ENCODE measurements at places on chromosomes 1 and 21.

DNA sequence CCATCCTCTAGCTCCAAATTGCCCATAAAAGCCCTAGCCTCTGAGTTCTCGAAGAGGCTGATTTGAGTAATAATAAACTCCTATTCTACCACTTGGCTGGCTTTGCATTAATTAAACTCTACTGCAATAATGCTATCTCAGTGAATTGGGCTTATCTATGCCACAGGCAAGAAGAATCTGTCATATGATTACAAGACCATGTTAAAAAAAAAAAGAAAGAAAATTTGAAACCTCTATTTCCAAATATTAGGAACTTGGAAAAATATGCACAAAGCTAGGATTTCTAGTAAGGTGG lies 27.6 kb upstream of the SGIP1 start:
- peak; percentile 12 for DNase-seq

DNA sequence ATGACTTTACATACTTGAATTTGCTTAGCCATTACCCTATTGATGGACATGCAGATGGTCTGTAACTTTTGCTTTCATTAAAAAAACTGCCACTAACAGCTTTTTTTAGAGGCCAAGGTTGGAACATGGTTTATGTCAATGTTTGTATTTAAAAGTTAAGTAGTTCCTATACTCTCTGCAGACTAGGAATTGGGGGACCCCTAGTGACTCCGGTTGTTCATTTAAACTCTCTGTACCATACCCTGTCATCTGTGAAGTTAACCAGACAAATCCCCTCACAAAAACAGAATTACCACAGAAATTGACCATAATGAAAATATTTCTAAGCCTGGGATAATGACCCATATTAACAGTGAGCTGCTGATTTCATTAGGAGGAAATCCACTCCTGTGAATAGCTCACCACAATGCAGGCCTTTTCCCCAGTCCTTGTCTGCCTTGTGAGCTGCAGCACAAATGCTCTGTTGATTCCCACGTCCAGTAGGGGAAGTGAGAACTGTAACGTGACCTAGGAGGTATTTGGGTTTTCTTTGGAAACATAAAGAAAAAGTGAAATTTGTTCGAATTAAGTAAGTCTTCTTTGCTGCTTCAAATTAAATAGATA lies 30.2 kb upstream of the CD101 start:
- no peak for DNase-seq

DNA sequence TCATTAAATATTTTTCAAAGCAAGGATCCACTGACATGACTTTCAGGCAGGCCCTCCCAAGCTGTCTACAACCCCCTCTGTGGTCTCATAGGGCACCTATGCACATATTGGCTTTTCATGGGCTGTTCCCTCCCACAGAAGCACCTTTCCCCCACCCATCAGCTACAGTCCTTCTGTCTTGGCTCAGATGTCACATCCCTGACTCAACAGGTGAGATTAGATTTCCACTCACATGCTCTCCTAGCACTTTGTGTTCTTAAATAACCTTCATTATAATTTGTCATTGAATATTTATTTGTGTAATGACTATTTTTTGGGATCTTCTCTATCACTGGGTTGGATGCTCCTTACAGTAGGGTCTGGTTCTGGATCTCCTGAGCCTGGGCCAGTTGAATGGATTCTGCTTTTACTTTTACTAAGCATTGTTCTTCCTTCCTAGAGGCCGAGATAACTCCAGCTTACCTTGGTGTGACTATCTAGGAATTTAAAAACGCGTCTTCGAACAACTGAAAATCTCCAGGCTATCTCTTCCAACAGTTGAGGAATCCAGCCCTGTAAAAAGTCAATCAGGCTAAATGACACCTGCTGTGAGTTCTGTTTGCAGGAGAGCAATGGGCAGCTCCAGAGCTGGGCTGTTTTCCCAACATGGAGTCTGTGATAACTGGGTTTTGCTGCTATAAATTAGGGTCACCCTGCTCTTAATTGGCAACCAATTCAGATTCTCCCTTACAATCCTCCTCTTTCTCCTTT lies 16.2 kb downstream of the ROR1 start:
- no peak for DNase-seq

- DNase-seq = no peak
Observed at GRCh38 chr1:7373876-7374562, 397.1 kb upstream of the VAMP3 start.

- no peak for DNase-seq
Observed at GRCh38 chr21:29436650-29437049, 137.9 kb downstream of the BACH1 start.

DNA sequence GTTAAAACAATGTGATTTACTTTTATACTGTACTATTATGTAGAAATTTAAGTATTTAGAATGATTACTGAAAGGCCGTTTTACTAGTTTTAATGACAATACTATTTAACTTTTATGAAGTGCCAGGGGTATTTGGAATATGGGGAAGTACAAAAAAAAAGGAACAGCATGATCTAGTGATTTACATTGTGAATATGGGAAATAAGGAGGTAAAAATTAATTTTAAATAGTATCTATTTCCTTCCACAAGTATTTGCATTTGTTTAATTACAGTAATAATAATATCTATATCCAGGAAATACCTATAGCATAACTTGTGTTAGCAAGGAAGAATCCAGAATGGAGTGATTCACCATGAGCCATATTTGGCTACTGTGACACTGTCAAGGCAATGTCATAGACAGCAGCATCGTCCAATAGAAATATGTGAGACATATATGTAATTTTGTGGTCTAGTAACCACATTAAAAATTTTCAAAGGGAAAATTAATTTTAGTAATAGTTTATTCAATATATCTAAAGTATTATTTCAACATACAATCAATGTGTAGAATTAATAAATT lies 22.0 kb downstream of the CNST start:
- DNase-seq = no peak

- DNase-seq = no peak
Observed at GRCh38 chr21:44612029-44612486, at the start of gene KRTAP10-8. Gene KRTAP10-8, plus strand, starts transcription at chr21:44612079. Its CDS starts 22 bp downstream, at chr21:44612101.

DNA sequence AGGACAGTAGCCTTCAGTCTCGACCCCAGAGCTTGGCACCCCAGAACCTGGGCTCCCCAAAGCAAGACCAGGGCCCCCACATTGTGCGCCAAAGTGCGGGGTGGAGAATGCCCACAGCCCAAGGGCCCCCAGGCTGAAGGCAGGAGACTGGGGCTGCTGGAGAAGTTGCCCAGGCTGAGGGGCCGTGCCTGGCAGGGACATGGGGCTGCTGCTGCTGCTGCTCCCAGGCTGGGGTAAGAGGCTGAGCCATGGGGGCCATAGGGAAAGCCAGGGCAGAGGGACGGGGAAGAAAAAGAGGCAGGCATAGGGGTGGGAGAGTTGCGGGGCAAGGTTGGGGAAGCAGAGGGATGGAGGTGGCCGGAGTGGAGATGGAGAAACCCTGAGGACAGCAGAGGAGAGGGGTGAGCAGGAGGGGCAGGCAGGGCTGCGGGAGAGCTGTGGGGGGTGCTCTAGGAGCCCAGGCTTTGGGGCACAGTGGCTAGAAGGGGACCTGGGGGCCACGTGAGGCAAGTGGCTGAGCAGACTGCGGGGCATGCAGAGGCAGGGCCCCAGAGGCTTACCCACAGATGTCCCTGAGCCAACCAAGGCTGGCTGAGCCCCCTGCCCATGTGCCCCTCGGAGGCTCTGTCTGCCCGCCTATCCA lies 18.9 kb downstream of the SLC27A3 start:
- no peak for DNase-seq
